ENCODE measurements at places on chromosomes 12 and 14.

GRCh38 chr12:6470375-6471163, at the start of gene VAMP1:
Gene VAMP1, minus strand, starts transcription at chr12:6470677. Its CDS starts 146 bp downstream, at chr12:6470531.
- peak; percentile 95 for DNase-seq

DNA sequence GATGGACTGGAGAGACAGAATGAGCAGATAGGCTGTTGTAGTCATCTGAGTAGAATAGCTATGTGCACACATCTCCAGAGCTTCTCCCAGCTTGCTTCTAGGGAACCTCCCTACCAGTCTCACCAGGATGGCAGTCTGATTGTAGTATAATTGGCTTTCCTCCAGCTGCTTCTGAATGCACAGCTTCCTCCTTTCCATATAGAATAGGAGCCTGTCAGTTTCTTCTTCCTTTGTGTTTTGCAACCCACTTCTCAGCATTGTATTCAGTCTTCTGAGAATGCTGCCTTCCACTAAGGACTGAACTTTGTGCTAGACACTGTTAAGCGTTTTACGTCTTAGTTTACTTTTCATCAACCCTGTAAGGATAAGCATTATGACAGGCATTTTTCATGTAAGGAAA, 2.2 kb upstream of the CSAD start:
- DNase-seq: no peak

DNA sequence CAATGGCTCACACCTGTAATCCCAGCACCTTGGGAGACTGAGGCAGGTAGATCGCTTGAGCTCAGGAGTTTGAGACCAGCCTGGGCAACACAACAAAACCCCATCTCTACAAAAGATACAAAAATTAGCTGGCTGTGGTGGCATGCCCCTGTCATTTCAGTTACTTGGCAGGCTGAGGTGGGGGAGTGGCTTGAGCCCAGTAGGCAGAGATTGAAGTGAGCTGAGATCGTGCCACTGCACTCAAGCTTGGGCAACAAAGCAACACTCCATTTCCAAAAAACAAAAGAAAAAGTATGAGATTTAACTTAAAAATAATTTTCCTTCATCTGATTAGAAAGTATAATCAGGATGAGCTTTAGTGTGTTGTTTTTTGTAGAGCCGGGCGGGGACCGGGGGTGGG, 47.9 kb upstream of the BCAT1 start:
- DNase-seq: no peak

- no peak for DNase-seq
These were observed 332.7 kb upstream of the FKBP4 start for GRCh38 chr12:2462087-2462486.

- no peak for DNase-seq
These were observed 318.1 kb downstream of the AEBP2 start for GRCh38 chr12:19757317-19757877.
